Left kidney (tissue), 8 donors: ENCODE measurements at places on chromosomes 12 and 14. TPM values are rescaled to one million over a fixed set of nuclear protein-coding genes. Genes with fewer than 3 reads are reported as not detected.

TSHR gene
- polyA plus RNA-seq = 0.88 TPM

INHBC gene
- 0.27 TPM for polyA plus RNA-seq

DNA sequence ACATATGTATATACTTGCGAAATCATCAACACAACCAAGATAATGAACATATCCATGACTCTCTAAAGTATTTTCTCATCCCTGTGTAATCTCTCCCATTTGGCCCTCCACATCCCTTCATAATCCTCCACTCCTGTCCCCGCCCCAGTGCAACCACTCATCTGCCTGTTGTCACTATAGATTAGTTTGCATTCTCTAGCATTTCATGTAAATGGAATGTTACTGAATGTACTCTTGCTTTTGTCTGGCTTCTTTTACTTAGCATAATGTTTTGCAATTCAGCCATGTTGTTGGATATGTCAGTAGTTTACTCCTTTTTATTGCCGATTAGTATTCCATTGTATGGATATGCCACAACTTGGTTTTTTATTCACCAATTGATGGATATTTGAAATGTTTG lies 99.1 kb downstream of the BICD1 start:
- no peak for DNase-seq

GRCh38 chr14:21072781-21073339 lies 2.8 kb downstream of the ARHGEF40 start:
- no peak for DNase-seq
